T-helper 9 cell (primary cell): ENCODE measurements at places on chromosomes 13 and 19.

DNA sequence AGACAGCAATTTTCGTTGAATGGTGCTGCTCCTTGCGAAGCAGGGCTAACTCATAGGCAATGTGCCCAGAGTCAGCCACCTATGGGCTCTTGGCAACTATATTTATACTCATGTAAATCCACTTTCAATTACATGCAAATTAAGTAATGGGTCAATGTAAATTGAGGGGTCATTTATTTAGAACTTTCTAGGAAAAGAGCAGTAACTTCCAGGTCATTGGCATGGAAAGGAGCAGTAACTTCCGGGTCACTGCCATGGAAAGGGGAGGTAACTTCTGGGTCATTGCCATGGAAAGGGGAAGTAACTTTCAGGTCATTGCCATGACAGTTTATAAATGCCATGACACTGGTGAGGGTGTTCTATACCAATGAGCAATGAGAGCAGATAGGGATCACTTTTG is 11.6 kb downstream of the KLK4 start:
- no peak for DNase-seq

DNA sequence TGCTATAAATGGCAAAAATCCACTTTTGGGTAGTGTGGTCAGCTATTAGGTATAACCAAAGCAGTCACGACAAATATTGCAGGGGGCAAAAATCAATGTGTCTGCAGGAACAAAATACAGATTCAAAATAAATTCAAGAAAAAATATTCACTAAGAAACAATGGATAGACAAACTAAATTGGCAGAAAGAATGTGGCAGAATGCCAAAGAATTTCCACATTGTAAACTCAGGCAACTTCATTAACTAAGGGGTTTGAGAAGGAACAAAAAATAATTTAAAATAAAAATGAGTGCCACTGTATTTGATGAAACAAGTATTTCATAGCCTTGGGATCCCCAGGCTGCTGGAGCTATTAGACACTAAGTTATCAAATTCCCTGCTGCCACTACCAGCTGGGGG is 193.1 kb downstream of the VWA8 start:
- DNase-seq, result no peak

DNA sequence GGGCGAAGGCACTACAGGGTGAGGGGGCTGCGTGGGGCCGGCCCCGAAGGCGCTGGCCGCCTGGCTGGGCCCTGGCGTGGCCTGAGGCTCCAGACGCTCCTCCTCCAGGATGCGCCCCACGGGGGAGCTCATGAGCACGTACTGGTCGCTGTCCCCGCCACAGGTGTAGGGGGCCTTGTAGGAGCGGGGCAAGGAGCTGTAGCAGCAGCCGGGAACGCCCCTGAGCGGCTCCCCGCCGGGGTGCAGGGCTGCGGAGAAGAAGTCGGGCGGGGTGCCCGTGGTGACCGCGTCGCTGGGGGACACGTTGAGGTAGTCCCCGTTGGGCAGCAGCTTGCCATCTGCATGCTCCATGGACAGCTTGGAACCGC is 3.0 kb downstream of the IRS2 start:
- no peak for DNase-seq

- DNase-seq, result no peak
Measured at GRCh38 chr13:24176351-24177101, 16.0 kb downstream of the SPATA13 start.

- DNase-seq, result no peak
Measured at GRCh38 chr19:46426506-46427162, 2.1 kb downstream of the PNMA8C start.

DNA sequence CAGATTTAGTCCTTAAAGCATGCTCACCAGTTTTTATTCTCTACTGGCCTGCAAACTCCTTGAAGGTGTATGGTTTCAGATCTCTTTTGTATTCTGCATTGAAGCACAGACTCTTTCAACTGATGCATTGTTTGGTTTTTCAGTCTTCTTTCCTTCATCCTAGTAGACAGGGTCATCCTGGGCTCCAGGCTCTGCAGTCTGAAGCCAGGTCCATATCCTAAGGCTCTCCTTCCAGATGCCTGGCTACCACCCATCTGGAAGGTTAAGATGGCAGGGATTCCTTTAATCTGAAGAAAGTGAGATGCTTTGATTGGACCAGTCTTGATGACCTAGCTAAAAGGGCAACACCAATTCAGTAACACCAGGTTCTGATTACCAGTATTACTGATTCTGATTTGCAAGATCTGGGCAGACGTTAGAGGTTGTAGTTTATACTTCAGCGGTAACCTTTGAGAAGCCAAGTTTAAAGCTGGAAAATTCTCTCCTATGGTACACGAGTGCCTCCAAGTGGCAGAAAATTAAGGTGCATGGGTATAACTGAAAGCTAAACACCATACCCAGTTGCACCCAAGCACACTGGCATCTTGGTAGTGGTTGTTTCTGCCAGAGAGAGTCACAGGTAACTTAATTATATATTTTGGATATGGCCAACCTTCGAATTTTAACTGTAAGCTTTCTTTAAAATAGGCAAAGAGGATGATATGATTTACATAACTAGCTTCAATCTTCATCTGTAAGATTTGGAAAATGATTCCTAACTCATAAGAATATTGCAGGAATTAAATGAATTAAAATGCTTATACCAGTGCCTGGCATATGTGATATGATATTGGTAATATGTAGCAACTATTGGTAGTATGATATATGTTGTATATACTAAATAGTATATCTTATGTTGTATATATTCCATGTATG is 1651.9 kb upstream of the MIR17HG start:
- DNase-seq, result no peak

GRCh38 chr19:49807904-49808675 is 5.0 kb downstream of the FUZ start:
- DNase-seq, result no peak

DNA sequence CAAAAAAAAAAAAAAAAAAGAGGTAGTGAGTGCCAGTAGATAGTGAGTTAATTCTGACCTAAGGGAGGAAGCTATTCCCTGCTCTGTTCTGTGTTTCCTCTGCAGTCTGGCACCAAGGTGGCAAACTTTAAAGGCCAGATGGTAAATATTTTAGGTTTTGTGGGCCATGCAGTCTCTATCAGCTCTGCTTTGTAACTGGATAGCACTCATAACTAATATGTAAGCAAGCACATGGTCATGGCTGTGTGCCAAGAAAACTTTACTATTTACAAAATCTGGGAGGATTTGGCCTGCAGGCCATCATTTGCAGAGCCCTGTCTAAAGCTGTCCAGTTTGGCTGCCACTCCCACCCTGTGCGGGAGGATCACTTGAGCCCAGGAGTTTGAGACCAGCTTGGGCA is 4.3 kb downstream of the PIN1 start:
- no peak for DNase-seq

GRCh38 chr19:55304980-55305379 is 20.2 kb downstream of the TMEM150B start:
- no peak for DNase-seq

DNA sequence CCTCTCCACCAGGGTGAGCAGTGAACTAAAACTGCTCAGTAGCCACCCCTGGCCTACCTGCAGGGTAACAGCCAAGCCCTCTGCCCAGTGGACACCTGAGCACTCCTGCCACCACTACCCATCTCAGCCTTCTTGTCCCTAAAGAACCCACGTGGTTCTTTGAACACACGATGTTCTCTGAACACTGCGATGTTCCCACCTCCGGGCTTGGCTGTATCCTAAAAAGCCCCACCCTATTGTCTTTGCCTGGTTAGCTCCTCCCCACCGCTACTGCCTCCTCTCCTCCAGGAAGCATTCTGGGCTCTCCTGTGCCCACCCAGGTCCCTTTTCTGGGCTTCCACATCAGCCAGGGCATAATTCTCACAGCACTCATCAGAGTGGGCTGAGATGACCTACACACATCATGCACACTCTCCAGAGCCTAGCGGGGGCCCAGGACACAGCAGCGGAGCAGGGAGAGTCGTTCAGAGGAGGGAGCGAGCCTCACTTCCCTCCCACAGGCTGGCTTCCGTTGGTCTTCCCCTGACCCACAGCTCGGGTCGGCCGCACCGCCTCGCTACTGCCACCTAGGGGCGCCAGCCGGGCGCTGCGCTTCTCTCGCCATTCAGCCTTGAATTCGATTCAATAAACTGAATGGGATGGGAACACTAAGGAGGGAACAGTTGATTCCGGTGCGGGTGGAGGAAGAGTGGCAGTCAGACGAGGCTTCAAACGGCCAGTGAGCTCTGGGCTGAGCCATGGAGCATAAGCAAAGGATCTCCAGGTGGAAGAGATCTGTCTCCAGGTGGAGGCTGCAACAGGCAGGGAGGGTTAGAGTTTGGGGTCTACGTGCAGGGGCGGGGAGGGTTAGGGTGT is 3.2 kb downstream of the ELAVL1 start:
- DNase-seq, result peak; percentile 67

DNA sequence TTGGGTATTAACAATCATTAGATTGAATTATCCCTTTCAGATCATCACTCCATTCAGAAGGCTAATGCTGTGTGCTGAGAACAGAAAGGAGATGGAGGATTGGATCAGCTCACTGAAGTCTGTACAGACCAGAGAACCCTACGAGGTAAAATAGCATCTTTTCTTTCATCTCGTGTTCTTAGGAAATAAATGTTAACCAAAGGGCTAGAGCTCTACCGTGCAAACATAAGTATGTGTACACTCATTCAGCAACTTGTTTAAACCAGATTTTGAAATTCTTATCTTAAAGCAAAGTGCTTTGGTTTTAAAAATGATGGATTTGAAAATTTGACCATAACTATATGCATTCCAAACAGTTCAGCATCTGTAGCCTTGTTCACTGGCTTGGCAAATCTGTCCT is 106.8 kb downstream of the DGKH start:
- DNase-seq, result no peak

GRCh38 chr19:33781415-33781935 is 15.2 kb upstream of the KCTD15 start:
- DNase-seq, result no peak

- no peak for DNase-seq
Measured at GRCh38 chr19:30028992-30029343, 86.9 kb downstream of the URI1 start.

DNA sequence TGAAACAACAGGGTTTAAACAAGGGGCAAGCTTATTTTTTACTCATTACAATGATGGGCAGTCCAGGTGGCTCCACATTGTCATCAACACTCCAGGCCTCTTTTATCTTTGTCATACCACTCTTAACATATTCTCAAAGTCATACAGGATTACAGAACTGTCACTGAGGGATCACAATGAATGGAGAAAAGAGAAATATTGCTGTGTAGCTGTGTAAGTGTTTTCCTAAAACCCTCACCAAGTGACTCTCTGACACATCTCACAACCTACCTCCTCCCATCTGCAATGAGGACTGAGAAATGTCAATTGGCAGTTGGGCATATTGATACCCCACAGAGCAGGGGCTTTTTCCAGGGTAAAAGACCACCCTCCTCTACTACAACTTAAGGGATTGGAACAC is 562.1 kb downstream of the TBC1D4 start:
- DNase-seq, result no peak

- no peak for DNase-seq
Measured at GRCh38 chr19:45234089-45234869, 10.9 kb downstream of the EXOC3L2 start.

DNA sequence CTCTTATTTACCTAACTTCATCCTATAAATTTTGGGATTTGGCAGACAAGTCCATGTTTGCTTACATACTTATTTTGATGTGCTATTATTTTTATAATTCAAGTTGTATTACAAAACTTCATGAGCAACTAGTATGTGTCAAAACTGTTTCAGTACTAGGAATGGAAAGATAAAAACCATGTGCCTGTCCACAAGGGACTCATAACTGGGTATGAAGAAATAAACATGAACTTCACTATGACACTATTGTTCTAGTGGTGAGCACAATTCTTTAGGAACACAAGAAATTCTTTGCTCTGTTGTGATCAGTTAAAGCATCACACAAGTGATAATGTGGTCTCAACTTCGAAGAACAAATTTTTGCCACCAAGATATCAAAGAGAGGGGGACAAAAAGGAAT is 97.5 kb upstream of the FBXL3 start:
- no peak for DNase-seq

GRCh38 chr19:38838208-38838985 is 6.8 kb upstream of the ECH1 start:
- no peak for DNase-seq

DNA sequence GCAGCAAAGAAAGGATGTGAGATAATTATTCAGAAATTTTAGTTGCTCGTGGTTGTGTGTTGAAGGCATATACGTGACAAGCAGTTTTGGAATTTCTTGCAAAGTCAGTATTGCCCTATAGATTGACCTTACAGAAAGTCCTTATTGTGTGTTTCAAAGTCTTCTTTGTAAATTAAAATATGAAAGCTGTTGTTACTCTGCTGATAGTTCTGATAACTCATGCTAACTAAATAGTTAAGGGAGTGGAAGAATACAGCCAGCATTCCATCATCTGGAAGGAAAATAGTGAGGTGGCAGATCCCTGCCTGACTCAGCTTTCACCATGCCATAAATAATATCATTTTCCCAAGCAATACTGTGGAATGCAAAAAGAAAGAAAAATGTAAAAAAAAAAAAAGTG is 27.2 kb downstream of the WASF3 start:
- DNase-seq, result no peak

DNA sequence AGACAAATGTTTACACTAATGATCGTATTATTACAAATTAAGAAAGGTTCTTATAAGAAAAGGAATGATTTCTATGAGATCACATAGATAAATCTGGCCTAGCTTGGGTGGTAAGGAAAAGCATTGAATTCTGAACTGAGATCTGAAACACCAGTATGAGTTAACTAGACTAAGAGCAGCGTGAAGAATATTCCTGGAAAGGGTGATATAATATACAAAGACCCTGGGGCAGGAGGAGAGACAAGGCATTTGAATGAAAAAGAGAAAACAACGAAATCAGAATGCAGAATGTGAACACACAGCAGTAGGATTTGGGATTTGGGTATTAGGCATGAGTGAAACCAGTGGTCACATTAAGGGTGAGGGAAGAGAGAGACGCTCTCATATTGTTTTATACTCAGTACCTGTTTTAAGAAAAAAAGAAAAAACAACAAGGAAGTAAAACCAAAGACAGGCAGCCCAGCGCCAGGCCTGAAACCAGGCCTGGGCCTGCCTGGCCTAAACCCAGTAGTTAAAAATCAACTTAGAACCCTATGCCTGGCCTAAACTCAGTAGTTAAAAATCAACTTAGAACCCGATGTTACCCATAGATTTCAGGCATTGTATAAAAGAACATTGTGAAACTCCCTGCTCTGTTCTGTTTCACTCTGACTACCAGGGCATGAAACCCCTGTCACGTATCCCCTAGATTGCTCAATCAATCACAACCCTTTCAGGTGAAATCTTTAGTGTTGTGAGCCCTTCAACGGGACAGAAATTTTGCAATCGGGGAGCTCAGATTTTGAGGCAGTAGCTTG is 287.1 kb downstream of the ITGBL1 start:
- no peak for DNase-seq

DNA sequence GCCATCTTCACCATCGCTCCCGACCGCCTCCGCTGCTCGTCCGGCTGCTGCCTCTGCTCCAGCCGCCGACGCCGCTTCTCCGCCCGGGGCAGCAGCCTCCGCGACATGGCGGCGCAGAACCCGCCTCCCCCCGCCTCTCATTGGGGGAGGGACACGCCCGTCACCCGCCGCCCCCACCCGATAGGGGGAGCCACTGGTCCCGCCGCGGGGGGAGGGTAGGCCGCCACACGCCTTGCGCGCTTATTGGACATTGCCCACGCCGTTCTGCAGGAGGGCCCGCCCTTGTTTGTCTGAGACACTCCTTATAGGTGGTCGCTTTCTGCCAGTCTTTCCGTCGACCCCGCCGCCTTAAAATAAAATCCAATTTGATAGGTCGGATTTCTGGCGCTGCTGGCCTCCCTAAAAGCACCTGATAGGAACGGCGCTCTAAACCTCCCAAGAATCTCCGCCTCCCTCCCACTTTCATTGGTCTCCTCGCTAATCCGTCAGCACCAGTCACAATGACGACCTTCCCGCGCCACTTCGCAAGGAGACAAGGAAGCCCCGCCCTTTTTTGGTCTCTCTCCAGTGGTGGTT is at the start of gene HNRNPL:
Gene HNRNPL (minus strand): TSS at position 127 of the 576 bp plus-strand sequence. CDS start 20 bp downstream, at position 107.
- DNase-seq, result peak; percentile 98
